ENCODE measurements at places on chromosomes 1 and 21.

DNA sequence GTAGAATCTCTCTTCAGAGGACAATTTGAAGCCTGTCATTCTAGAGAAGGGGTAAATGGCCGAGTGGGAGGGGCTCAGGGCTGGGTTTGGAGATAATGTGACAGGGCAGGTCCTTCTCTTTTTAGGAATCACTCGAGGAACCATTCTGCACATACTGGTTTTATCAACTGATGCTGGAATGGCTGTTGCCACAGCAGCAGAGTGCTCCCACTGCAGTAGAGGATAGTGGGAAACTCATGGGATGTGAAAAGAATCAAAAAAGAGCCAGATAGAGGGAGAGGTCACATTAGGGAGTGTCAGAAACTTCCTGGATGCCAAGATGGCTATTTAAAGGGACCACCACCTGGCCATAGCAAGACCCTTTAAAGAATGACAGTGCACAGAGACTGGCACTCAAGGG is 105.3 kb downstream of the NAV1 start:
- DNase-seq = no peak

- DNase-seq = peak; percentile 72
These were observed 849.8 kb downstream of the USP25 start for GRCh38 chr21:16579538-16579937.

DNA sequence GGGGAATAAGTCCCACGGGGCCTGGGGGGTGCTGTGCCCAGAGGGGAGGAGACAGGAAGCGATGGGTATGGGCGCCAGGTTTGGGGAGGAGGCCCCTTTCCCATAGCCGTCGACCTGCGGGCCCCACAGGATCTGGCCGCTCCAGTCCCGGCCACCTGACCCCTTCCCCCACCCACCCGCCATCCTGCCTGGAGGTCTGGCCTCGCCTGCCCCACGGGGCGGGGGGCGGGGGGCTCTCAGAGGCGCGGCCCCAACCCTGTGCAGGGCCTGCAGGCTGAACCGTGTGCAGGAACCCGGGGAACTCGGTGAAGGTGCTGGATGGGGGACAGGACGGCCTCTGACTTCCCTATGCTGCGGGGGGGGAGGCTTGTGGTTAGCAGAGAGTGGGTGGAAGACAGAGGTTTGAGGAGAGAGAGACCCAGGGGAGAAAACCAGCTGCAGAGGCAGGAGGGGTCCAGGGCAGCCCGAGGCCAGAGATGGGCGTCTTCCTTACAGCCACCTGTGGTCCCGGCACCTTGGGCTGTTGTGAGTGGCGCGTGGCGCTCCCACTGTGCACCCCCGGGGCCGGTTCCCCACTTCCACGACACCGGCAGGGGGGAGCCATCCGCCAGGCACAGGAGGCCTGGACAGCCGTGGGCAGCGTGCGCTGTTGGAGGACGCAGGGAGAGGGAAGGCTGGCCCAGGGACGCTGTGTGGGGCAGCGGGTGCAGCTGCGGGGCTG is 2.5 kb upstream of the TNFRSF18 start:
- DNase-seq = no peak

GRCh38 chr21:42282021-42282420 is 33.2 kb downstream of the TFF3 start:
- DNase-seq = no peak

DNA sequence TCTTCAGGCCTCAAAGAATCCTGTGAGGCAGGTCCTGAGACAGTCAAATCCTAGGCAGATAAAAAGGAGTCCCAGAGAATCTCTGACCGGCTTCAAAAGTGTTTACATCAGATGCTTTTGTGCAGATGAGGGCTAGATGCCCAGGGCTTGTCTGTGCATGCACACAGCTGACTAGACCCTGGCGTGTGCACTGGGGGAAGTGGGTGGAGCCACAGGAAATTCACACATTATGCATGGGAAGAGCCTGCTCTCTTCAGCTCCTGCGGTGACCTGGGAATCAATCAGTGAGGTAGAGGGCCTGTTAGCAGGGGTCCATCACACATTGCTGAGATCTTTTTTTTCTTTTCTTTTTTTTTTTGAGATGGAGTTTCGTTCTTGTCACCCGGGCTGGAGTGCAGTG is 36.6 kb upstream of the NHLH2 start:
- no peak for DNase-seq

- no peak for DNase-seq
These were observed 3.0 kb downstream of the ALX3 start for GRCh38 chr1:110067479-110067892.

DNA sequence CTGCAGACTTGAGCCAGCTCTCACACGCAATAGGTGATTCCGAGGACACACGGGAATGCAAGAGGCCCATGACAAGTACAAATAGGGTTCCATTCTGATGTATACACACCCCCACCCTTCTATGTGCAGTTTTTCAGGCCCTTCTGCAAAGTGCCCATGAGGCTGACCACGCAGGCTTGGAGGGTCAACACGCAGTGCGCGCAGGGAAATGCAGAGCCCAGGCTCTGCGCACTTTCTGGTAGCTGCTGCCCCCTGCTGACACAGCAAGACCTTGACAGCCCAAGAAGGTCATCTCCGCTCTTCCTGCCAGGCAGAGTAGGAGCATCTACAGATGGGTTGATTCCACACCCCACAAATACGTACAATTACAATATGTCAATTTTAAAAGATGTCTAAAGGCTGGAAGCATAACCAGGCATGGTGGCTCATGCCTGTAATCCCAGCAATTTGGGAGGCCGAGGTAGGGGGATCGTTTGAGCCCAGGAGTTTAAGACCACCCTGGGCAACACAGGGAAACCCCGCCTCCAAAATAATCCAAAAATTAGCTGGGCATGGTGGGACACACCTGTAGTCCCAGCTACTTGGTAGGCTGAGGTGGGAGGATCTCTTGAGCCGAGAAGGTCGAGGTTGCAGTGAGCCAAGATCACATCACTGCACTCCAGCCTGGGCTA is 18.5 kb downstream of the SH3BP5L start:
- DNase-seq = peak; percentile 75

GRCh38 chr1:15246960-15247614 is at the start of gene FHAD1:
TSS of gene FHAD1 (plus strand) at chr1:15247223. CDS start at chr1:15251785, 4,562 bp downstream.
- no peak for DNase-seq

GRCh38 chr1:179781962-179782361 is 38.9 kb downstream of the FAM163A start:
- DNase-seq = no peak

DNA sequence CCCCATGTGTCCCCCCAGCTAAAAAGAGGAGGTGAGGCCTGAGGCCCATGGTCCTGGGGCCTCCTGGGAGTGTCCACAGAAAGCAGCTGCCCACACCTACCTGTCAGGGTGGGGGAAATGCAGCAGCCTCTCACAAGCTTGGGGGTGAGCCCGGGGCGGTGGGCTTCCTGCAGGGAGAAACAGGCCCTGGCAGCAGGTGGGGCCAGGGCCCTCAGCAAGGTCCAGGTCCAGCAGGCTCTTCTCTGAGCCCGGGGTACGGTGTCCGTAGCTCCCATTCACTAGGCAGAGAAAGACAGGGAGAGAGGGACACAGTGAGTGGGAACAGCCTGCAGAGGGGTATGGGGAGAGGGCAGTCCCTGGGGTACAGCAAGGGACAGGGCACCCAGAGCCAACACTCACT is 139.0 kb downstream of the GLIS1 start:
- no peak for DNase-seq

DNA sequence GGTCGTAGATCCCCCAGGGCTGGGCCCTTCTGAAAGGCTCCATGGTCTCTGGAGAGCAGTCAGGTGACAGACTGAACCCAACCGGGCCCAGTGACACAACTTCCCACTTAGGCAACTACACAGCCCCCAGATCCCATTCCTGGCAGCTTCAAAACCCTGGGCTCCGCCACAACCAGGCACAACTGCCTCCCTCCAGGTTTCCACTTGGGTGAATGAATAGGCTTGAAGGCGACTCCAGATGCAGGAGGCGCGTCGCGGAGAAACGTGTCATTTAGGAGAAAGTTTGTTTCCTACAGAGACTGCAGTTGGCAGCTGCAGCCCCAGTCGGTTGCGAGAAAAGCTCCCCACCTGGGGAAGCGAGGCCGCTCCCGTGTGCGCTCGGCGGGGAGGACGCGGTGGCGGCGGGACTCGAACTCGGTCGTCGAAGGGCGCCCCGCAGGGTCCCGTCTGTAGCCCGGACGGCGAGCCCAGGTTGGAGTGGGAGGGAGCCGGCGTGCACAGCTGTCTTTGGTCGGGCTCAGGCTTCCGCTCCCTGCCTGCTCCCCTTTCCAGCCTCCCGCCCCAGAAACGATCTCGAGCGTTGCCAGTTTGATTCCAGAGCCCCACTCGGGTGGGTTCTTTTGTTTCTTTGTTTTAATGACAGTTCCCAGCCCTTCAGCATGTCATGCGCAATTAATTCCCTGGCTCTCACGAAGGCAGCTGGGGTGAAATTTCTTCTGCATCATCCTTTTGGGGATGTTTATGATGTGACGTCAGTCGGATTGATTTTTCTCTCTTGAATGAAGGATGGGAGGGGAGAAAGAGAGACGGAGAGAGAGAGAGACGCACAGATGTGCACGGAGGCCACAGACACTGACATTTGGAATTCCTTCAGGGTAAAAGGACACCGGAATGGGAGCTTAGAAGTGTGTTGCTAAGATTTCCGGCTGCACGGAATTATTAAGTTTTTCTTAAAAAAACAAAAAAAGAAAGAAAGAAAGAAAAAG is 862 bp upstream of the SGIP1 start:
- no peak for DNase-seq

- DNase-seq = no peak
These were observed 161.8 kb downstream of the NFIA start for GRCh38 chr1:61244114-61244513.

DNA sequence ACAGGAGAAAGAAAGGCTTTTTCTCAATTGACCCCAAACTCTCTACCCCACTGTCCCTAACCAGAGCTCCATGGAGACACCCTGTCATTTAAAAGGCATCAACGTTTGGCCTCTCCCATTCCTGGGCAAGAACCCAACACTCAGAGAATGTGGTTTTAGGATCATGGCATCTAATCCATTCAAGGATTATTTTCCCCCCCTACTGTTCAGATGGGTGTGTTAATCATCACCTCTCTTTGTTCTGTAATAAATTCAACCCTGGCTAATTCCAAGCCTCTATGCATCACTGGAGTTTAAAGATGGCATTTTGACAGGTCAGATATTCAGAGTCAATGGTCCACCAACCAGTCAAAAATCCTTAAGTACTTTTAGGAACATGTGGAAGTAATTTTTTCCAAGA is 42.7 kb downstream of the TBX15 start:
- DNase-seq = no peak

DNA sequence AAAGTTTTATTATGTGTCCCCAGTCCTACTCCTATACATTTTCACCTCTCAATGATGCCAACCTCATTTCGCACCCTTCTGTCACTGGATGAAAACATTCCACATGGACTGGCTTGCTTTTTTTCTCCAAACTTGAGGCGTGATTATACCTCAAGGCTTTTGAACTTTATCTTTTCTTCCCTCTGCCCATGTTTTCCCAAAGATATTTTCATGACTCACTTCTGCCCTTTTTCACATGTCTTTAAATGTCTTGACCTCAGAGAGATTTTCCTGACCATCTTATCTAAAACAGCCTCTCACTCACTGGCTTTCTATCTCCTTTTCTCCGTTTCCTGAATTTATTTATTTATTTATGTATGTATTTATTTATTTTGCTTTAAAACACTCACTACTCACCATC is 659.0 kb downstream of the PTPRC start:
- no peak for DNase-seq

DNA sequence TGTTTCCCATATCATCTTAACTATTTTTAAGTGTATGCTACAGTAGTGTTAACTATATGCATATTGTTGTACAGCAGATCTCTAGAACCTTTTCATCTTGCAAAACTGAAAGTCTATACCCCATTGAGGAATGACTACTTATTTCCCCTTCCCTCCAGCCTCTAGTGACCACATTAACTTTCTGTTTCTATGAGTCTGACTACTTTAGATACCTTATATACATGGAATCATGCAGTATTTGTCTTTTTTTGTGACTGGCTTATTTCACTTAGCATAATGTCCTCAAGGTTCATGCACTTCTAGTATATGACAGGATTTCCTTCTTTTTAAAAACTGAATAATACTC is 96.5 kb upstream of the BTG3 start:
- no peak for DNase-seq

- no peak for DNase-seq
These were observed 205.5 kb downstream of the PTBP2 start for GRCh38 chr1:96927125-96927524.

DNA sequence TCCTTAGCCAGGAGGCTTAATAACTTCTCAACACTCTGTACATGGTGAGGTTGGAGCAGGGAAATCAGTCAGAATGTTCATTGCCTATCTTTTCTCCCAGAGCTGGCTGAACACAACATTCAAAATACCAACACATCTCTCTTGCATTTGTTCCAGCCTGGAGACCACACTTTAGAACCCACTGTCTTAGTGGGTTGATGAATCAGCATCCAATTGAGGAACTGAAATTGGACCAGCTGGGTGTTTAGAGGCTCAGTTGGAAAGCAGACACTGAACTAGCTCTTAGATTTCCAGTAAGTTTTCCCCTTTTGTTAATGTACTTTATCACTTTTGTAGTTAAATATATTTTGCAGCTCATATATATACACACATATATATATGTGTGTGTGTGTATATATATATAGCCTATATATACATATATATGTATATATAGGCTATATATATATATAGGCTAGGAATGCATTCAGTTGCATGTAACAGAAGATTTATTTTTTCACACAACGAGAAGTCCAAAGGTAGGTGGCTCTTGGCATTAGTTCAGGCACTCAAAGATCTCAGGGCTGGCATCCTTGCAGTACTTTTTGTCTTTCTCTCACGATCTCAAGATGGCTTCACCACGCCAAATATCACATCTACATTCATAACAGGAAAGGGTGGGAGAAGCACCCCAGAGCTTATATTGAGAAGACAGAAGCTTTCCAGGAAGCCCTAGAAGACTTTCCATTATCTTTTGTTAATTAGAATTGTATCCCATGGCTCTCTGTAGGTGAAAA is 35.0 kb upstream of the HUNK start:
- no peak for DNase-seq

GRCh38 chr1:36818771-36819170 is 215.5 kb downstream of the GRIK3 start:
- DNase-seq = no peak

DNA sequence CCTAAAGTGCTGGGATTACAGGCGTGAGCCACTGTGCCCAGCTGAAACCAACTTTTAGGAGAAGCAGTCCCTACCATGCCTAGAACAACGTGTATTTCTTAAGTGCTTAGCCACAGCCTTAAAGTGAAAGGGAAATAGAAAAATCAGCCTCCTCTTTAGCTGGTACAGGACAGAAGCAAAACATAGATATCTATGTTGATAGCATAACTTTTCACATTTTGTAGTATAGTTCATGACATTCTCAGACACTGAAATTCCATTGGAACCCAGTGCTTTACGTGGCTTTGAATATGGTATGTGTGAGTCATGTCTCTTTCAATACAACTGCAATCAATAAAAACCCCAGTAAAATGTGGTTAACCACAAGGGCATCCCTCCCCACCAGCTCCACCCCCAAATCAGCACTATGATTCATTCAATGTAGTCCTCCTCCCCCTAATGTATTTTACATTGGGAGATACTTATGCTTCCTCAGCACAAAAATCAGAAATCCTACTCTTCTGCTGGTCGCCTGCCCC is 32.1 kb downstream of the TGFB2 start:
- DNase-seq = peak; percentile 56

GRCh38 chr1:235025422-235025984 is 103.1 kb downstream of the TOMM20 start:
- no peak for DNase-seq
